Muscle of leg (tissue), 16 donors: ENCODE measurements at places on chromosomes 3 and 15. TPM values are rescaled to one million over a fixed set of nuclear protein-coding genes. Genes with fewer than 3 reads are reported as not detected.

CD80 gene
- total RNA-seq, result 0.22 TPM

ATP2B2 gene
- total RNA-seq, result 2.6 TPM

PROS1 gene
- 22.5 TPM for total RNA-seq

MAP6D1 gene
- 31.3 TPM for total RNA-seq

DOCK3 gene
- total RNA-seq, result 0.18 TPM

PLSCR5 gene
- not detected for total RNA-seq

GOLGA8O gene
- 1.4 TPM for total RNA-seq

DNA sequence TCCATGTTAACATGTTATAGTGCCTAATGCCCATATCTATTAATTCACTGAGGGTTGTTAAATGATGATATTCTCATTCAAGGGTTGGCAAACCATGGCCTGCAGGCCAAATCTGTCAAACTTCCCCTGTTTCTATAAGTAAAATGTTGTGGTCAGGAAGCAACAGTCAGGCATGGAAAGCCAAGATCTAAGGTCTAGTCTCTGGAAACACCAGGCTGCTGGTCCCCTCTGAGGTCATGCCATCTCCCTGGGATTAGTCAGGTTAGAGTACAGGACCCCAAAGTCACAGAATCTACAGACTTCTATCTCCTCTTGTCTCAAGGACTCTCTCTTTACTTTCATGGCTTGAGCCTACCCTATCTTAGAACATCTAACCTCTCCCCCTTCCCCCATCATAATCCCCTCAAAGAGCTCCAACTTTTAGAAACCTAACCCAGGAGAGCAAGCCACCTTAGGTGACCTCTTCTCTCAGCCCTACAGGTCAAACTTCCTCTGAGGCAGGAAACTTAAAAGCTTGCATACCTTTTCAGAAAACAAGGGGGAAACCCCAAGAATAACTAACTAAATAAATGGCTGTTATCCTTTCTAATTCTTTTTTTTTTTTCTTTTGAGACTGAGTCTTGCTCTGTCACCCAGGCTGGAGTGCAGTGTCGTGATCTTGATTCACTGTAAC is 15.3 kb upstream of the HERC1 start:
- no peak overlapping the region for H3K27ac ChIP-seq
- no peaks in the 10 kb centered on the region for H3K4me1 ChIP-seq
- H3K36me3 ChIP-seq, result no peaks in the 10 kb centered on the region
- H3K4me3 ChIP-seq, result no peak overlapping the region

- H3K4me3 ChIP-seq, result no peak overlapping the region
- H3K4me1 ChIP-seq, result peaks cover 5% of the 10 kb centered on the region
- no peaks in the 10 kb centered on the region for H3K36me3 ChIP-seq
Measured at GRCh38 chr3:16802389-16802788, 82.4 kb upstream of the PLCL2 start.

- H3K4me1 ChIP-seq, result no peaks in the 10 kb centered on the region
- no peak overlapping the region for H3K27ac ChIP-seq
- no peak overlapping the region for H3K4me3 ChIP-seq
- H3K27me3 ChIP-seq, result no peaks in the 10 kb centered on the region
Measured at GRCh38 chr3:61311044-61311443, 59.8 kb upstream of the FHIT start.

- H3K4me1 ChIP-seq, result peaks cover 41% of the 10 kb centered on the region
- no peaks in the 10 kb centered on the region for H3K27me3 ChIP-seq
Measured at GRCh38 chr3:43094381-43094780, 11.5 kb downstream of the POMGNT2 start.

- DNase-seq, result peak; percentile 92
- H3K4me3 ChIP-seq, result no peak overlapping the region
- no peaks in the 10 kb centered on the region for H3K27me3 ChIP-seq
Measured at GRCh38 chr15:50523851-50524251, 22.6 kb downstream of the USP50 start.

DNA sequence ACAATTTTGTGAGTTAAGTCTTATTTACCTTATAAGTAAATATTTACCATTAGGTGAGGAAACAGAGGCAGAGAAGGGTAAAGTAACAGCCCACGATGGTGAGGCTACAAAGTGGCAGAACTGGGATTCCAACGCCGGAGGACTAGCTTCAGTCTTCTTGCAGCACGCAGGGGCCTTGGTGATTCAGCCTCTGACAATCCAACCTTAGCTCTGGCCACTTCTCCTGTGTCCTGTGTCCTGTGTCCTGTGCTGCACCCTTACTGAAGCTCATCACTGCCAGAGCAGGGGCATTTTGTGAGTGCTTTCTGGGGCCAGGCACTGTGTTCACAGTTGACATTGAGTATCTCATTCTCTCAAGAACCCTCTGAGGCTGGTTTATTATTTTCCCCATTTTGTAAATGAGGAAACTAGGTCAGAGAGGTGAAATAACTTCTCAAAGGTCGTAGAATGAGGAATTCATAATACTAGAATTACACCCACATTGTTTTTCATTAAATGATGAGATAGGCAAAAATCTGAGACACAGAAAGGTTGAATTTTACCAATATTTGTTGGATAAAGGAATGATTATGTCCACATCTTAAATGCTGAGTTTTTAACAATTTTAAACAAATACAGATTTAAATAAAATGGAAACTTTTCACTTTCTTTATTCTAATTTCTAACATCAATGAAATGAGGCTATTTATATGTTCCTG is 215.9 kb downstream of the BBX start:
- DNase-seq, result no peak
- no peaks in the 10 kb centered on the region for H3K27me3 ChIP-seq
- H3K36me3 ChIP-seq, result peaks cover 6% of the 10 kb centered on the region
- H3K27ac ChIP-seq, result no peak overlapping the region

GRCh38 chr3:188707381-188708288 is 464.1 kb upstream of the TPRG1 start:
- H3K27me3 ChIP-seq, result no peaks in the 10 kb centered on the region
- H3K4me3 ChIP-seq, result no peak overlapping the region
- peaks cover 3% of the 10 kb centered on the region for H3K4me1 ChIP-seq
- no peak overlapping the region for H3K27ac ChIP-seq
- no peak for DNase-seq

- H3K36me3 ChIP-seq, result peaks cover 2% of the 10 kb centered on the region
- H3K4me3 ChIP-seq, result no peak overlapping the region
- H3K27ac ChIP-seq, result no peak overlapping the region
- DNase-seq, result no peak
Measured at GRCh38 chr3:192899540-192899982, 18.1 kb downstream of the MB21D2 start.

GRCh38 chr15:68699881-68700454 is 120.7 kb downstream of the ANP32A start:
- H3K27ac ChIP-seq, result no peak overlapping the region
- H3K36me3 ChIP-seq, result no peaks in the 10 kb centered on the region
- H3K4me1 ChIP-seq, result peaks cover 34% of the 10 kb centered on the region
- no peaks in the 10 kb centered on the region for H3K27me3 ChIP-seq
- peak; percentile 23 for DNase-seq

DNA sequence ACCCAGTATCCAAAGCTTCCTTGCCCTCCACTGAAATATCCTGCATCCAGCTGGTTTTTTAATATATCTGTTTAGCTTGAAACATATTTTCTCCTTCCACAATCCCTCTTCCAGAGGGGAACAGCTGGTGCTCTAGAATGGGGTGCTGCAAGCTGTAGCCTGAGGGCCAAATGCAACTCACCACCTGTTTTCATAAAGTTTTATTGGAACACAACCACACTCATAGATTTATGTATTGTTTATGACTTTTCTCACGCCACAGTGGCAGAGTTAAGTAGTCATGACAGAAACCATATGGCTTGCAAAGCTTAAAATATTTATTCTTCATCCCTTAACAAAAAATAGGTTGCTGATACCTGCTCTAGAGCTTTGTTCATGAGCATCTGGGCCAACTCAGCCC is 298.7 kb downstream of the CLSTN2 start:
- no peak for DNase-seq
- no peak overlapping the region for H3K27ac ChIP-seq
- H3K4me1 ChIP-seq, result no peaks in the 10 kb centered on the region
- H3K36me3 ChIP-seq, result no peaks in the 10 kb centered on the region

DNA sequence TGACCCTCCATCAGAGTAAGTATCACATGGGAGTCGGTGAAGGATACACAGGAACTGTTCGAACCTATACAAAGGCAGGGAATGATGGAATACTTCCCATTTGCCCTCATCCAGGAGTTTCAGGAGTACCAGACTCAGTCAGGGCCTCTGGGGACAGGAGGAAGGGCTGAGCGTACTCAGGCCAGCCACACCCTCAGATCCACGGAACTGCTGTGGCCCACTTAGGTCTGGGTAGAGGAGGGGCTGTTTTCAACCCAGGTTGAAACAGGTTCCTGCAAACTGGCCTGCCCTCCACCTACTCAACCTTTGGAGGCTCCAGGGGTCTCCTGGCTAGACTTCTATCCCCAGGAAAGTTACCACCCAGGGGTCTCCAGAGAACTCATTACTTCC is 6.7 kb upstream of the IGDCC3 start:
- H3K27me3 ChIP-seq, result no peaks in the 10 kb centered on the region
- no peak overlapping the region for H3K4me3 ChIP-seq
- no peak overlapping the region for H3K27ac ChIP-seq
- DNase-seq, result no peak
- peaks cover 19% of the 10 kb centered on the region for H3K4me1 ChIP-seq
- peaks cover 76% of the 10 kb centered on the region for H3K36me3 ChIP-seq

- no peaks in the 10 kb centered on the region for H3K27me3 ChIP-seq
- H3K27ac ChIP-seq, result no peak overlapping the region
- no peak overlapping the region for H3K4me3 ChIP-seq
- peaks cover 12% of the 10 kb centered on the region for H3K36me3 ChIP-seq
Measured at GRCh38 chr3:65385805-65386204, 652.9 kb downstream of the MAGI1 start.

- no peaks in the 10 kb centered on the region for H3K27me3 ChIP-seq
- no peak overlapping the region for H3K27ac ChIP-seq
- H3K36me3 ChIP-seq, result peaks cover 2% of the 10 kb centered on the region
- H3K4me3 ChIP-seq, result no peak overlapping the region
- no peak for DNase-seq
Measured at GRCh38 chr15:85007741-85008397, 26.2 kb downstream of the PDE8A start.

- peaks cover 1% of the 10 kb centered on the region for H3K4me1 ChIP-seq
- H3K4me3 ChIP-seq, result no peak overlapping the region
- DNase-seq, result no peak
- no peaks in the 10 kb centered on the region for H3K36me3 ChIP-seq
- H3K27ac ChIP-seq, result no peak overlapping the region
Measured at GRCh38 chr3:138038725-138039462, 28.9 kb downstream of the CLDN18 start.

DNA sequence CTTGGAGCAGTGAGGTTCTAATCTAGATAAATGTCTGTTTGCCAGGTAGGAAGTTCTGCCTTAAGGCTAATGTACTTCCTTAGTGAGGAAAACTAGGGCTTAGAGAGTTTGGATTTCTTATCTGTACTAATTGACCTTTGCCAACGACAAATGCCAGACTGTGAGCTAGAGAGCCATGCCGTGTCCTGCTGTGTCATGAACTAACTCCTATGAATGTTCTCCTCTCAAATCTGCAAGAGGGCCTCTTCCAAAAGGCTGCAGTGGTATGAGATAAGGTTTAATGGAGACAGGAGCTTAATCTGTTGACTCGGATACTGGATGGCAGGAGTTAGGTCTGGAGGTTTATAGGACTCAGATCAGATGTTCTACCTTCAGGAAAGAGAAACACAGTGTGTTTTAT is 524.9 kb downstream of the NTRK3 start:
- no peak overlapping the region for H3K4me3 ChIP-seq
- no peak for DNase-seq
- no peaks in the 10 kb centered on the region for H3K27me3 ChIP-seq
- peaks cover 12% of the 10 kb centered on the region for H3K4me1 ChIP-seq
- no peaks in the 10 kb centered on the region for H3K36me3 ChIP-seq
- no peak overlapping the region for H3K27ac ChIP-seq
